Kidney (tissue), 22 donors: ENCODE measurements at places on chromosomes 1 and 21. TPM values are rescaled to one million over a fixed set of nuclear protein-coding genes. Genes with fewer than 3 reads are reported as not detected.

DNA sequence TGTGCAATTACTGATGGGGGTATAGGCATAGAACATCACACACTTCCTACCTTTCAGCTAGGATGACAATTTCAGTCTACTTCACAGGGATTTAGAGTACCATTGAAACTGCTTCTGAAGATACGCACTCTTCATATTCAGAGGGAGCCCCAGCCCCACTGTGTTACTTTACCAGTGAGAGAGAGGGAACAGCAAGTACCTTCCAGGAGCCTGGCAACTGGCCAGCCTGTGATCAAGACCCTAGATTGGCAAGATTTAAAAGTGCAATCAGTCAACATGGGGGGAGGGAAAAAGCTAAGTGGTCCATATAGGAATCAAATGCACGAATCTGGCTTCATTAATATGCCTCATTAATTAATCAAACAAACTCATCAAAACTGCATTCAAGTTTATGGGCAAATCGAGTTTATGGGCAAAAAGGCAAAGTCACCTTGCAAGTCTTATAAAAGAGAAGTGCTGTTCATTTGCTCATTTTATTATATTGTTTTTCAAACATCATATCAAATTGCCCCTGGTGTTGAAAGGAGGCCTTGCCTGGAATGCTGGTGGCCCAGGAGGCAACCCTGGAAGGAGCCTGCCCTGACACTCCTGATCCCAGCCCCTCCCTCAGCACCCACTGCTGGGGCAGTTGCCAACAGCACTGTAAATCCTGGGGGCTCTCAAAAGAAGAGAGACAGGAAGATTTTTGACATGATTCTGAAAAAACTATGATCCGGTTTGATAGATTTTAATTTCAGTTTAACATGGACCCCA lies 184.9 kb upstream of the DPT start:
- DNase-seq, result no peak

GRCh38 chr1:182723200-182723599 lies 38.8 kb upstream of the RGS8 start:
- DNase-seq, result no peak

- no peak for DNase-seq
Observed at GRCh38 chr1:233675893-233676292, 62.0 kb downstream of the KCNK1 start.

GRCh38 chr1:200856716-200857357 lies 15.9 kb upstream of the GPR25 start:
- peak; percentile 45 for DNase-seq

DNA sequence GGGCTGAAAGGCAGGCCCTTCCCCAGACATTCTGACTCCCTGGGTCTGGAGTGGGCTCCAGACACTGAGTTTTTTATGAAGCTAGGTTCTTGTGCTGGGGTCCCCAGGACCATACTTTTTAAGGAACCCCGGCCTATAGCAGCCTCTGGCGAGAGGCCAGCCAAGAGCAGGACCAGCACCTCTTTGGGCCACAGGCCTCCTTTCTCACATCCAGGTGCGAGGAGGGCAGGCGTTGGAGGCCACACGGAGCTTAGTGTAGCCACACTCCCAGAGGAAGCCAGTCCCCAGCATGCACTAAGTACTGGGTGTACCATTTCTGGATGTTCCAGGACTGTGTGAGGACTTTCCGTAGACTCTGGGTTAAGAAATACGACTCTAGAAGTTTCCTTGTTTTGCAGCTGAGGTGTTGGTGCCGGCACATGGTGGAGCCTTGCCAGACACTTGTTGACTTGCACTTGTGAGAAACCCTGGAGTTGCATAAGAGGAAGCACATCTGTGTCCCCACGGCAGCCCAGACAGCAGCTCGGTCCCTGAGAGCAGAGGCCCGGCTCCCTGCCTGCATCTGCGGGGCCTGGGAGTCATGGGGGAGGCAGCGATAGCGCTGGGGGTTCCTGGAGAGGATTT lies 122.2 kb upstream of the VAMP3 start:
- DNase-seq, result no peak

GRCh38 chr1:28518745-28519341 lies 13.0 kb downstream of the RCC1 start:
- DNase-seq, result no peak

Gene PSMB2
- 44.1 TPM for total RNA-seq

Gene IPP
- total RNA-seq, result 20.0 TPM

Gene UMODL1
- not detected for total RNA-seq

Gene OR10Z1
- not detected for total RNA-seq

GRCh38 chr1:205375835-205376545 lies 19.3 kb upstream of the KLHDC8A start:
- peak; percentile 28 for DNase-seq

DNA sequence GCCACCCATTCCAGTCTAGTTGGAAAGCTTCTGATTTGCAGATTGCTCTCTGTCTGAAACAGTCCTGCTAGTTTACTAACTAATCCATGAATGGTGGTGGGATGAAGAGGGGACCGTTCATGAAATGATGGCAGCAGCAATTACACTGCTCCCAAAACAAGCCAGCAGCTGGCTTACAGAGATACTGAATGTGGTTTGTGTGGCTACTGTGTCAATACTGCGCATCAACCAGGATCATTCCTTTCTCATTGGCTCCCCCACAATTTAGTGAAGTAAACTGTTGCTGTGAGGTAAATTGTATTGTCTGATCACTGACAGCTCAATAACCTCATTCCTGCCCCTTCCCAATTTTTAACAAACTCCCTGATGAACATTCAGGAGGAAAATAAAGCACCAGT lies 191.3 kb upstream of the LMO4 start:
- DNase-seq, result no peak

- DNase-seq, result no peak
Observed at GRCh38 chr1:14435368-14436023, 163.0 kb upstream of the KAZN start.

DNA sequence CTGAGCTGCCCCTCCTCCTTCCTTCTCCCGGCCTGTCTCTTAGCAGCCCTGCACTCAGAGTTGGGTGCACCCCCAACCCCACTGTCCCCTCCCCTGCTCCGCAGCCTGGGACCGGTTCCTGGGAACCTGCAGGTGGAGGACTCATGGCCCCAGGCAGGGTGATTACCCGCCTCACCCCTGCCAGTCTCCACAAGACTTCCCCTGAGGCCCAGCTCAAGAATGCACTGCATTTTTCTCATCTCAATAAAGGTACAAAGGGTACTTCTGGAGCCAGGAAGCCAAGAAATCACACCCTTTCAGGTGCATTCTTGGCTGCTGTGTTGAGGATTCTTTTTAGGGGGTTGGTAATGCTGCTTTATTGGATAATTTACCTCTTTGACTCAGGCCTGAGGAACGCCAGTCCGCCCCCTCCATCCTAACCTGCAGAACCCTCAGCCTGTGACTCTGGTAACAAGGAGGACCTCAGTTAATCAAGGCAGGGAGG lies 126.3 kb upstream of the TMPRSS2 start:
- peak; percentile 72 for DNase-seq

Gene PRELP
- total RNA-seq, result 24.5 TPM

Gene ANKRD35
- total RNA-seq, result 1.2 TPM

- no peak for DNase-seq
Observed at GRCh38 chr1:67169932-67170331, 3.7 kb downstream of the IL23R start.

- no peak for DNase-seq
Observed at GRCh38 chr1:189149547-189150375, 1327.9 kb downstream of the BRINP3 start.

Gene SPRR1B
- not detected for total RNA-seq

Gene CENPS
- total RNA-seq, result 21.9 TPM
